ENCODE measurements at places on chromosomes 5 and 9.

- no peak overlapping the region for H3K27ac ChIP-seq
- H3K4me3 ChIP-seq: no peak overlapping the region
- no peaks in the 10 kb centered on the region for H3K27me3 ChIP-seq
- DNase-seq: no peak
Observed at GRCh38 chr5:115577329-115577728, 24.9 kb downstream of the TICAM2 start.

- DNase-seq: peak; percentile 68
- no peak overlapping the region for H3K27ac ChIP-seq
- H3K36me3 ChIP-seq: no peaks in the 10 kb centered on the region
- H3K4me1 ChIP-seq: no peaks in the 10 kb centered on the region
Observed at GRCh38 chr5:68007451-68007850, 208.1 kb upstream of the PIK3R1 start.

DNA sequence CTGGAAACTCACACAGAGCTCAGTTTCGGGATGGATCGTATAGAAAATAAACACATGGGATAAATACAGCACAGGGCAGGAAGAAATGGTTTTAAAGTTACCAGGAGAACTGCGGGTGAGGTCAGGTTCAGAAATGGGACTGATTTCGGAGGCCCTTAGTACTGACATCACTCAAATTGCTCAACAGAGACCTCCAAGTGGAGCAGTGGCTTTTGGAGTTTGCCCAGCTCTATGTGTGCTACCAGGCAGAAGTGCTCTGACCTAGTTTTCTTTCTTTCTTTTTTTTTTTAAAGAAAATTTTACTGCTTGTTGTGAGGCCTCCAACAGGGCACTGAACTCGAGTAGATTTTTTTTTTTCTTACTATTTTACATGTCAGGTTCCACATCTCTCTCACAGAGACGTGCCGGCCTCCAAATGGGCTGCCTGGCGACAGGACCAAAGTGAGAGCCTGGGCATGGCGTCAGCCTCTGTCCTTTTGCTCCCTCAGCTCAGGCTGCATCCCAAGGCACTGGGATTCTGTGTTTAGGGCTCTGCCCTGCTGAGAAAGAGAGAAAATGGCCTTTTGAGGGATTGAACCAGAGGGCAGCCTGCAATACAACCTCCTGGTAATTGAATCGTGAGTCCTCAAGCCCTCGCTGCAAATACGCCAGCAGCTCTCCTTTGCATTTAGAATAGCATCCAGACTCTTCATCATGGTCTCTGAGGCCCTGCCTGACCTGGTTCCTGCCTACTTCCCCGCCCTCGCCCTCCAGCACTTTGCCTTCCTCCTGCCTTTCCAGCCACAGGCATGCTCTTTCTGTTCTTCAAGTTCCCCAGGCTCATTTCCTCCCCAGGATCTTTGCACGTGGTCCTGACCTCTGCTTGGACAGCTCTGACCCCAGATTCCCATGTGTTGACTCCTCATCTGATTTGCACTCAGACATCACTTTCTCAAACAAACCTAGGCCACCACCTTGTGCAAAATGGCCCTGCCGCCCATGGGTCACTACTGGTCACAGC lies 173.5 kb downstream of the FGF1 start:
- no peak overlapping the region for H3K4me3 ChIP-seq
- H3K27me3 ChIP-seq: no peaks in the 10 kb centered on the region
- H3K36me3 ChIP-seq: no peaks in the 10 kb centered on the region
- H3K4me1 ChIP-seq: peaks cover 23% of the 10 kb centered on the region

DNA sequence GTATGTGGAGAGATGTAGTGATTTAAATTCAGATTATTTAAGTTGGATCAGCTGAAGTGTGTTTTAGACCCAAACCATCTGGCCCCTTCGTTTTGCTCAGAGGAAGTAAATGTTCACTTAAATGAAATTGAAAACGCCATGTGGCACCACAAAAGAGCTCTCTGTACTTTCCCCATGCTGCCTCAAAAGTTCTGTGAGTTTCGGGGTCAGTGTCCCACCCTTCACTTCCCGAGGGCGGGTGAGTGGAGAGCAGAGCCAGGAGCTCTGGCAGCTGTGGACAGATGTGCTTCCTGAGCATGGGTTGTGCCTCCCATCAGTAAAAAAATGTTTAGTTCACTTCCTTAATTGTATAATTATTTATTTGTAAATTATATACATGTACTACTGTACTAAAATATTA lies 48.4 kb downstream of the PSD2 start:
- no peak for DNase-seq
- no peak overlapping the region for H3K4me3 ChIP-seq
- H3K36me3 ChIP-seq: no peaks in the 10 kb centered on the region
- no peak overlapping the region for H3K27ac ChIP-seq
- peaks cover 9% of the 10 kb centered on the region for H3K27me3 ChIP-seq

DNA sequence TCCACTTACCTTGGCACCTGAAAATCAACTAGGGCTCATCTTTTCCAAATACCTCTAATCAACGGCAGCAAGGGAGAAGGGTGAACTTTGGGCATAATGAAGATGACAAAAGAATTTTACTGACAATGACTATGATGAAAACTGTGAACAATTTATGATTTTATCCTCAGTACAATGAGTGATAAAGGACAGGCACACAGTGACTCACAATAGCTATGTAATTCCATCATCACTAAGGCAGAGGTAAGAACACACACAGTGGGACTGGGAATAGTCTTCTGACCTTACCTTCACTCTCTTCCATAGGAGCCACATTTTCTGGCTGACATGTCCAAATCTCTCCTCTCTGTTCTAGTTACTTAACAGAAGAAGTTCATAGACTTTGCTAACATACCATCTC lies 26.1 kb upstream of the KCNV2 start:
- no peaks in the 10 kb centered on the region for H3K27me3 ChIP-seq
- no peak for DNase-seq
- H3K36me3 ChIP-seq: no peaks in the 10 kb centered on the region
- no peak overlapping the region for H3K4me3 ChIP-seq
- H3K27ac ChIP-seq: no peak overlapping the region
- H3K4me1 ChIP-seq: no peaks in the 10 kb centered on the region

GRCh38 chr5:132130918-132131715 lies 57.5 kb downstream of the CSF2 start:
- H3K27ac ChIP-seq: no peak overlapping the region
- H3K4me3 ChIP-seq: no peak overlapping the region
- DNase-seq: no peak
- H3K4me1 ChIP-seq: no peaks in the 10 kb centered on the region

GRCh38 chr5:150492621-150493020 lies 15.3 kb upstream of the NDST1 start:
- peaks cover 7% of the 10 kb centered on the region for H3K36me3 ChIP-seq
- no peak overlapping the region for H3K4me3 ChIP-seq
- H3K4me1 ChIP-seq: peaks cover 75% of the 10 kb centered on the region
- no peaks in the 10 kb centered on the region for H3K27me3 ChIP-seq

- no peak overlapping the region for H3K27ac ChIP-seq
- no peaks in the 10 kb centered on the region for H3K36me3 ChIP-seq
- DNase-seq: no peak
- H3K4me3 ChIP-seq: no peak overlapping the region
- no peaks in the 10 kb centered on the region for H3K27me3 ChIP-seq
Observed at GRCh38 chr5:124843596-124843899, 97.1 kb upstream of the ZNF608 start.

Measured in upper lobe of right lung (tissue), 1 donor.